ENCODE measurements at places on chromosomes 2 and 18. TPM values are rescaled to one million over a fixed set of nuclear protein-coding genes. Genes with fewer than 3 reads are reported as not detected.

NGEF gene
- not detected for total RNA-seq

METTL4 gene
- total RNA-seq, result 26.2 TPM

CXCR4 gene
- 97.6 TPM for total RNA-seq

CAPN14 gene
- total RNA-seq, result 0.20 TPM

ADAM17 gene
- 26.4 TPM for total RNA-seq

TSPYL6 gene
- not detected for total RNA-seq

CENPA gene
- total RNA-seq, result 37.9 TPM

HK2 gene
- total RNA-seq, result 37.0 TPM

CD207 gene
- not detected for total RNA-seq

NAT8 gene
- not detected for total RNA-seq

BZW1 gene
- total RNA-seq, result 264 TPM

AMER3 gene
- total RNA-seq, result not detected

CCDC85A gene
- total RNA-seq, result not detected

DIPK1C gene
- total RNA-seq, result not detected

CRIM1 gene
- total RNA-seq, result 3.1 TPM

CDH19 gene
- not detected for total RNA-seq

UGT1A8 gene
- not detected for total RNA-seq

NETO1 gene
- total RNA-seq, result not detected

SERPINB4 gene
- not detected for total RNA-seq

SERPINB13 gene
- not detected for total RNA-seq

FHOD3 gene
- total RNA-seq, result not detected

REEP1 gene
- total RNA-seq, result 0.45 TPM

DYNAP gene
- not detected for total RNA-seq

PNPT1 gene
- total RNA-seq, result 34.4 TPM

KIF3C gene
- 8.6 TPM for total RNA-seq

SLC14A1 gene
- 2.4 TPM for total RNA-seq

ATF2 gene
- 62.8 TPM for total RNA-seq

FAM228A gene
- total RNA-seq, result not detected

MRPL53 gene
- 105 TPM for total RNA-seq

DAW1 gene
- total RNA-seq, result not detected

SLC30A3 gene
- 0.48 TPM for total RNA-seq

ABHD1 gene
- total RNA-seq, result 0.52 TPM

ANKRD30BL gene
- not detected for total RNA-seq

HNRNPLL gene
- 80.6 TPM for total RNA-seq

WDR7 gene
- 42.5 TPM for total RNA-seq

UBXN2A gene
- total RNA-seq, result 15.9 TPM

All from T-helper 2 cell treated with Interferon-gamma antibody and Interleukin-4, amounts not matched to agents 100 ng/mL and 5 ng/mL, for 36 hours (primary cell).